ENCODE measurements at places on chromosomes 11 and 22.
A peak's percentile ranks its signal among the peaks of the same experiment; 100 is the strongest.

DNA sequence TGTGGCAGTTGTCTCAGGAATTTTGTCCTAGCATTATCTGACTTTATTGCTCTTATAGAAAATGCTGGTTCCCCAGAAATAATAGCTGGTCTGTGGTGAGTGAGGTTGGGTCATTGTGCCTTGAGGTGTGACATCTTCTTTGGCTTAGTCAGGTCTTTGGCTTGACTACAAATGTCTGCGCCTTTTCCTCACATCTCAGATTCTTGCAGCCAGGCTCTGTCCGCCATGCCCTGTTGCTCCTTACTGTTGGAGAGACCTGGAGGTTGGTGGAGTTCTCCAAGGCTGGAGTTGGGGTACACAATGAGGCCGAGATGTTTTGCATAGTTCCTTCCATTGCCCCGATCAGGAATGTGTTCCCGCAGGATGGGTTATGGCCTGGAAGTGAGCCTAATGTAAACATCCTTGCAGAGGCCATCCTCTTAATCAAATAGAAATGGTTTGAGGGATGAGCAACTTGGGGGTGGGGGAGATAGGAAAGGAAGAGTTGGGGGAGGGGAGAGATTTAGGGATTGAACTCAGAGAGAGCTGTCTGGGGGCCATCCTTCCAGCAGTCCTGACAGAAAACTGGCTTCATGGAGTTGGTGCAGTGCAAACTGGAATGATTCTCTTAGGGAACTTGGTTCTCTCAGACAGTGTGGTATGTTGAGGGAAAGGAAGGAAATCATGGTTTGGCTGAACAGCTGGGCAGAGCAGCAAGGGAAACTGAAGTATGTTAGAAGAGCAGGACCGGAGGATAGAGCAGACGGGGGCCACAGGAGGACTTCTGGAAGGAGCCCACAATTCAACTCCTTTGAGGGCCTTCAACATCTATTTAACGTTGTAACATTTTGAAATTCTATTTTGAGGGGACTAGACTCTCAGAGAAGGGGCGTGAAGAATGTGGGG lies 49.9 kb downstream of the ZBTB16 start:
- no peak for DNase-seq

DNA sequence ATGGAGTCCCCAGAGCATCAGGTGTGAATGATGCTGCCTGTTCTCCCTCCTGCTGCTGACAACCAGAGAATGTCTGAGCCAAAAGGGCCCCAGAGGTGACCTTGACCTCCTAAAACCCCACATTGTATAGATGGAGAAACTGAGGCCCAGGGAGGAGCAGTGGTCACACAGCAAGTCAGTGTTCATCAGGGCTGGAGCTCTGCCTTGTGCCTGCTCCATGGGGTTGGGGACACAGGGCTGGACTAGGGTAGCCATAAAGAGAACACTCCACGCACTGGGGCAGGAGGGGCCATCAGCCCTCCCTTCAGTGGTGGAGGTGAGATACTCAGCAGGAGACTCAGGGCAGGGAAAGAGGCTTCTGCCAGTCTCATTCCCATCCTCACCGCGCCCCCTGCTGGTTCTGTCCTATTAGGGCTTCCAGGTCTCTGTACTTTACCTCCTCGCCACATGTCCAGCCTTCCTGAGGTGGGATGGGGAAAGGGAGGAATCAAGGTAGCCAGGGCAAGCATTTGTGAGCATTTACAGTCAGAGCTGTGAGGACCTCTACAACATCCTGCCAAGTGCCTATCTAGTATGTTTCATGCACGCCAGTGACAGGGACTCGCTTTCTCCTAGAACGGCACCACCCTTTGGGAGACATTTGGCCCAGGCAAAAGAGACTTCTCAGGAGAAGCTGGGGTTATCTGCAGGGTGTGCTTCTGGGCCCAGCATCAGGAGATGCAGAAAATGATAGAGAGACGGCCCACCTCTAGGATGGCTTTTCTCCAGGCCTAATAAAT lies 43.2 kb downstream of the NEU3 start:
- peak; percentile 74 for DNase-seq

DNA sequence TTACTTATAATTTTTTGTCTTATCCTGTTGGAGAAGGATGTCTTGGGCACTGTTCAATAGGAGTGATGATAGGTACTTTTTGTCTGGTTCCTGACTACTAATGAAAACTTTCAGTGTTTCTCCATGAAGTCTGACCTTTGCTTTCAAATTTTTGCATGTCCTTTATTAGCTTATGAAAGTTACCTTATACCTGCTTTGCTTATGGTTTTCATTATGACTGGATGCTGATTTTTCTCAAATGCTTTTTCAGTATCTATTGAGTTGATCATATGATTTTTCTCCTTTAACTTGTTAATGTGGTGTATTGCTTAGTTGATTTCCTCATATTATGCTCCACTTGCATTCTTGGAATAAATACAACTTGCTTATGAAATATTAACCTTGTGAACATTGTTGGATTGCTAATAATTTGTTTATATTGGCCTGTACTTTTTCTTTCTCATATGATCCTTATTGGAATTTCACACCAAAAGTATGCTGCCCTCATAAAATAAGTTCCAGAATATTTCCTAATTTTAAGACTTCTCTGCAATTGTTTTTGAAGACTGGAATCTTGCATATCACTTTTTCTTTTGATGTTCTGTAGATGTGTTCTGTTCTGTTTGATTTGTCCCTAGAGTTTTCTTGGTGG lies 85.0 kb upstream of the SC5D start:
- no peak for DNase-seq

DNA sequence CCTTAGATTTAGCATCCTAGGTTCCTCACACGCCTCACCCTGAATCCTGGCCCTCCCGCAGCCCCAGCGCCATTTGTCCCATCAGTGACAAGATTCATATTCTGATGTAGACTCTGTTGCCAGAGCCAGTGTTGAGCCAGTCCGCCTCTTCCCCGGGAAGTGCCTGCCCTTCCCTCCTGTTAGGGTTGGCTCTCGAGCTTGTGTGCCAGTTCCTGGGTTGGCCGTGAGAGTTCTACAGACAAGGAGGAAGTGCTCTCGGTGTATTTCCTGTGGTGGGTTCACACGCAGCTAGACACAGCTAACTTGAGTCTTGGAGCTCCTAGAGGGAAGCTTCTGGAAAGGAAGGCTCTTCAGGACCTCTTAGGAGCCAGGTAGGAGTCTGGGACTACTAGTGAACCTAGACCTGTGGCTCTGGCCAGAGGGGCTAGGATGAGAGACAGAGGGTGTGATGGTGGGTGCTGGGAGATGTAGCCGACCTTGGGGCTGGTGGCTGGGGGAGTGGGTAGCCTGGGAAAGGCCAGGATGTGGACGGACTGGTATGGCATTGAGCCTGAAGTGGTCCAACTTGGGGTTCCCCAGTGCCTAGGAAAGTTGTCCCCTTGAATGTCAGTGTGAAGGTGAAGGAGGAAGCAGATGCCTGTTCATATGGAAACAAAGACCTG lies at the start of gene IL18BP:
IL18BP (plus strand) TSS at position 261 of the 662 bp plus-strand sequence. CDS start 1,076 bp downstream, outside the sequence.
- no peak for DNase-seq

DNA sequence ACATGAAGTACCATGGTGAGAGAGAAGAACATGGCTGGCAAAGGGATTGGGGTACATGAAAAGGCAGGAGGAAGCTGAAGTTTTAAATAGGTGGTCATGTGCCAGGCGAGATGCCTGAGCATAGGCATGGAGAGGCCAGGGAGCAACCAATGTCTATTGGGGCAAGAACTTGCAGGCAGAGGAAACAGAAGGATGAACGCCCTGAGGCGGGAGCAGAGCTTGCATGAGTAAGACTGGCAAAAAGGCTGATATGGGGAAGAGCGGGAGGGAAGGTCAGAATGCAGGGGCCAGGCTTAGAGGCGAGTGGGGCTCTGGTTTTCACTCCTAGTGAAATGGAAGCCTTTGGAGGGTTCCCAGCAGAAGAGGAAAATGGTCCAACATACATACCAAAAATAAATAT lies 52.5 kb upstream of the VSTM5 start:
- no peak for DNase-seq

DNA sequence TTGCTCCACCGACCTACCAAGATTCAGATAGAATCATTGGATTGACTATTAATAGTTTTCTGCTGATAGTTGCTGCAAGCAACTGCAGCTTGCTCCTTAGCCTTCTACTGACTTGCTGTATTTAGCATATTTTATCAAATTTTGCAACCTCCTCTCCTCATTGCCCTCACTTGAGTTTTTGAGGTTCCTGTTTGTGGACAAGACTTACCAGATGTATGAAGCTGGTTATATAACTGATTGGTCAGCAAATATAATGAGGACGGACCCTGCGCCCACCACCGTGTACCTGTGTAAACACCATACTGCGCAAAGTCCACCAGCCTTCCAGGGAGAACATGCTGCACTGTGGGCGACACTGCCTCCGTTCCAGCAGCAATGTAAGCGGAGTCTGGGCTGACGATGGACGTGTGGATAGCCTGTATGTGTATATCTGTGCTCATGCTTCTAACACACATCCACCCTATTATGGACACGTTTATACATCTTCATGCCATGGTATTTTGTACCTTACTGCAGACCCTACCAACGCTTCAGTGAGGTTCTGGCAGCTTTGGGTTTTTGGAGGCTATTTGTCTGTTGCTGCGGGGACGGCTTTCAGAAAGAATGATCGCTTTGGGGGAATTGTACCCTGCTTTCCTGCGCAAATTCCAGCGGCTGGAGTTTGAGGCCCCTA lies 1.5 kb upstream of the USP18 start:
- no peak for DNase-seq

GRCh38 chr22:44582016-44582415 lies 84.0 kb upstream of the RTL6 start:
- no peak for DNase-seq

DNA sequence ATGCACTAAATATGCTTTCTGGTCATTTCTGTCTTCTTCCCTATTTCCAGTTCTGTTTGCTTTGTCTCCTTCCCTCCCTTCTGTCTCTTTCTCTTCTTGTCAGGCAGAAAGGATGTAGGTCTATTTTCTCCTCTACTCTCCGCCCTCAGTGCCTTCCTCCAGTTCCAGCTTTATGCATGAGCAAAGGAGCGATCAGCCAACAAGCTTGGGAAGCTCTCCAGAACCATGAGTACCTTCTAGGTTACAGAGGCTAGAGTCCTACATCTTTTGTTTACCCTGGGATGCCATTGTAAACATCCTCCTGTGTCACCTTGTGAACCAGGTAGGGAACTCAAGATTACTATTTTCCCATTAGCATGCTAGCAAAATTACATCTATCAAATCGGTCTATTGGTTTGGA lies 7.9 kb upstream of the SPON1 start:
- no peak for DNase-seq

- DNase-seq = peak; percentile 60
Observed at GRCh38 chr11:59802639-59803176, 7.9 kb downstream of the MRPL16 start.

- DNase-seq = no peak
Observed at GRCh38 chr11:95531116-95531515, 258.5 kb downstream of the FAM76B start.

GRCh38 chr22:36433318-36434231 lies 45.8 kb upstream of the MYH9 start:
- DNase-seq = no peak

- DNase-seq = peak; percentile 23
Observed at GRCh38 chr11:82703796-82704195, 29.9 kb downstream of the FAM181B start.

- no peak for DNase-seq
Observed at GRCh38 chr11:86274503-86274902, 27.5 kb upstream of the HIKESHI start.

DNA sequence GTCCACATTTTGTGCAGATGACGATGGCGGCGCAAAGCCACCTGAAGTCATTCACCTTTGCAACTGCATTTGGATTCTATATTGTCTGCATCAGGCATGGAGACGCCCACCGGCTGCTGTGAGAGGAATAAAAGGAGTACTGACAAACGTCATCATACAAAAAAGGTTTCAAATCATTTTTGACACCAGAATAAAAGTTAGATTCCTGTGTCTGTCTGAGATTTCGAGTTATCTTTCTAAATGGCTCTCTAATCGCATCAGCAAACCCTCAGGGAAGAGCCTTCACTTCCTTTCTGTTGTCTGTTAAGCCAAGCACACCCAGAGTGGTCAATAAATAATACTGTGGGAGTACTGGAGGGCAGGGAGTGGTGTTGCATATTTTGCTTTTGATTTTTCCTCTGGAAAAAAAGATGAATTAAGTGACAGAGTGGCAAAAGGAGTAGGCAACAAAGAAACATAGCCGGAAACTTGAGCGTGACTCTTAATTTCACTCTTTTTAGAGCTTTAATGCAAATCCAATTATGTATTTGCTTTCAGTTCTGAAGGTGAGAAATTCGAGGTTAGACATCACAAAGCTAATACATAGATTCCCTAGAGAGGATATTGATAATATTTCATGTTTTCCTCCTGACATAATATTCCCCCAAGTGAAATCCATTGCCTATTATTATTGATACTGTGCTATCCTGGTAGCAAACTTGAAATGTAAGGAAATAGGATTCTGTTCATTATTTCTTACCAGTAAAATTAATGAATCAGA lies 150.8 kb upstream of the MTMR2 start:
- DNase-seq = no peak

GRCh38 chr22:36348760-36349159 lies 39.0 kb downstream of the MYH9 start:
- no peak for DNase-seq

GRCh38 chr11:33655842-33656600 lies 44.6 kb downstream of the C11orf91 start:
- DNase-seq = no peak

GRCh38 chr22:42401535-42402334 lies 30.5 kb downstream of the NFAM1 start:
- DNase-seq = no peak

- peak; percentile 73 for DNase-seq
Observed at GRCh38 chr11:13316528-13316961, 39.0 kb downstream of the BMAL1 start.

DNA sequence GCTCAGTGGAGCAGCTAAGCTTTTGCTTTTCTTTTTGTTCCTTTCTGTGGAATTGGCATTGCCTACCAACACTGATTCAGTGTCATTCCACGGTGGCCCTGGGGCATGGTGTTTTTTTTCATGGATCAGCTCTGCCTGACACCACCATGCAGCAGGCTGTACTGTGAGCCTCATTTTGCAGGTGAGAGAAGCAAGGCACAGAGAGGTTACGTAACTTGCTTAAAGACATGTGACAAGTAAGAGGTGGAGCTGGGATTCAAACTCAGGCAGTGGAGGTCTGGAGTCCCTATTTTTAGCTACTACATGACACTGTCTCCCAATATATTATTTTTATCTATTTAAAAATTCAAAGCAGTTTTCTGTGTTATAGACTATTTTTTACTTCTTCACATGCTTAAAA lies 44.4 kb downstream of the APOL3 start:
- no peak for DNase-seq

DNA sequence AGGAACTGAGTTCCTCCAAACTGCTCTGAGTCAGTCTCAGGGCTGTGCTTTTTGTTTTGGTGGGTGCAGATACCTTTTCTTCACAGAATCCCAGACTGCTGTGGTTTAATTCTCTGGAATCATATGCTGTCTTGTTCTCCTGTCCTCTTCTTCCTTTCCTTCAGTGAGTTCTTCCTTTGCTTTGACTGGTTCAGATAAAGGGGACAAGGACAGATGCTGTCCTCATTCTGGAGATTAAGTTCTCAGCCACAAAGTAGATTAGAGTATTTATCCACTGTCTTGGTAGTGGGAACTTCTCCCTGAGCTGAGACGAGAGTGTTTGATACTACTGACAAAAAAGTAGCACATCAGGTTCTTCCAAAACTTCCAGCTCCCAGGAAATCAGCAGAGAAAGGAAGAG lies 13.3 kb downstream of the ZDHHC5 start:
- DNase-seq = no peak
